ENCODE measurements at places on chromosomes 2 and 18.

GRCh38 chr2:238456970-238457926 is 30.5 kb downstream of the ASB1 start:
- no peak for DNase-seq

GRCh38 chr2:120919771-120920453 is 184.2 kb downstream of the GLI2 start:
- DNase-seq = no peak

GRCh38 chr2:100238471-100238870 is 83.8 kb downstream of the LONRF2 start:
- no peak for DNase-seq

- DNase-seq = no peak
Observed at GRCh38 chr2:165113414-165113813, 90.4 kb downstream of the SCN3A start.

- no peak for DNase-seq
Observed at GRCh38 chr18:45549290-45549689, 66.0 kb upstream of the SLC14A2 start.

DNA sequence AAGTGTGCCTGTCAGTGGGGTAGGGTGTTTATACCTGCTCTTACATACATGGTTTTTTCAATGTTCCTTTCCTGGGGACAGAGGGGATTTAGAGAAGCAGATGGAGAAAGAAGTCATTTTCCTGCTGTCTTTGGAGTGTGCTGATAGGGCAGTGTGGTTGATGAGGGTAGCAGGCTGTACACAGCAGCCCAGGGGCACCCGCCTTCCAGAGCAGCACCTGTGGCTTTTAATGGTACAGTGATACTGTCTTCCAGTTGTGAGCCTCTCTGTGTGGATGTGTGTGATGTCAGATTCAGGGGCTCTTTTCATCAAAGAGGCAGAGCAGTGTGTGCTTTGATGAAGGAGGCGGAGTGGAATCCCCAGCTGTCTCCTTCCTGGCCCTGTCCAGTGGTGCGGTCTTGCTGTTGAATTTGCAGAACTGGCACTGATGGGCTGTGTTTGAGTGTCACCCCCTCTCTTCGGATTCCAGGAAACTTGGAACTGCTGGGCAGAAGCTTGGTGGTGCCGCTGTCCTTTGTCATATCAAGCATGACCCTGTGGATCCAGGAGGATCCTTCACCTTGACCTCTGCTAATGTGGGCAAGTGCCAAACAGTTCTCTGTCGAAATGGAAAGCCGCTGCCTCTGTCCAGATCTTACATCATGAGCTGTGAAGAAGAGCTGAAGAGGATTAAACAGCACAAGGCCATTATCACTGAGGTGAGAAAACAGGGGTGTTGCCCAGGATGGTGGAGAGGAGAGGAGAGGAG is 259.8 kb downstream of the PHLPP1 start:
- no peak for DNase-seq

DNA sequence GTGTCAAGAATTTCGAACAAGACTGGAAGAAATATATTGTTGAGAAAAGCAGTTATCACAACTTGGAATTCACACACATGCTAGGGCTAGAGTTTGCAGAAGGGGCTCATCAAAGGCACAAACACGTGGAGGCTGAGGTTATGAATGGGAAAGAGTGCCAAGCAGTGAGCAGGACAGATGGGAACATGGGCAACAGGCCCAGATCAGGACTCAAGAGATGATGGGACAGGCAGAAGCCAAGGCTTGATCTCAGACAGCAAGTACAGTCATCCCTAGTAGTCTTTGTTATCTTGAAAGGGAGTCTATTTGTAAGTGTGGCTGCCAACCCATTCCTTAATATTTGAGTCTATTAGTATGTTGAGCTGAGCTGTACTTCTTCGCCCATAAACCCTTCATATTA is 22.2 kb upstream of the EPC2 start:
- DNase-seq = no peak

DNA sequence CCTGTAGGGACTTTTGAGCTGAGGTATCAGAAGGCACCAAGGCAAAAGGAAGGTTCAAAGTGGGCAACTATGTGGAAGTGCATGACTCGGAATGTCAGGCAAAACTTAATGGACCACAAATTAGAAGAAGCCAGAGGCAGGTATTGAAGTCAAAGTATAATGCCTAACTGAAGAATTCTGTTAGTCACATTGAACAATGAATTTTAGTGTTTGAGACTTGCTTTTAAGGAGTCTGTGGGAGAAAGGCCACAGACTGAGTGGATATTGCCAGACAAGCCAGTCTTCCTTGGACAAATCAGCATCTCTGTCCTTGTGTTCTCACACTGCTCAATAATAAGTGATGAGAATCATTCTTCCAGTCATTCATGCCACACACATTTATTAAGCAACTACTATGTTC is 498.9 kb downstream of the STK39 start:
- DNase-seq = no peak

- DNase-seq = no peak
Observed at GRCh38 chr2:121086450-121086849, 198.6 kb downstream of the TFCP2L1 start.

DNA sequence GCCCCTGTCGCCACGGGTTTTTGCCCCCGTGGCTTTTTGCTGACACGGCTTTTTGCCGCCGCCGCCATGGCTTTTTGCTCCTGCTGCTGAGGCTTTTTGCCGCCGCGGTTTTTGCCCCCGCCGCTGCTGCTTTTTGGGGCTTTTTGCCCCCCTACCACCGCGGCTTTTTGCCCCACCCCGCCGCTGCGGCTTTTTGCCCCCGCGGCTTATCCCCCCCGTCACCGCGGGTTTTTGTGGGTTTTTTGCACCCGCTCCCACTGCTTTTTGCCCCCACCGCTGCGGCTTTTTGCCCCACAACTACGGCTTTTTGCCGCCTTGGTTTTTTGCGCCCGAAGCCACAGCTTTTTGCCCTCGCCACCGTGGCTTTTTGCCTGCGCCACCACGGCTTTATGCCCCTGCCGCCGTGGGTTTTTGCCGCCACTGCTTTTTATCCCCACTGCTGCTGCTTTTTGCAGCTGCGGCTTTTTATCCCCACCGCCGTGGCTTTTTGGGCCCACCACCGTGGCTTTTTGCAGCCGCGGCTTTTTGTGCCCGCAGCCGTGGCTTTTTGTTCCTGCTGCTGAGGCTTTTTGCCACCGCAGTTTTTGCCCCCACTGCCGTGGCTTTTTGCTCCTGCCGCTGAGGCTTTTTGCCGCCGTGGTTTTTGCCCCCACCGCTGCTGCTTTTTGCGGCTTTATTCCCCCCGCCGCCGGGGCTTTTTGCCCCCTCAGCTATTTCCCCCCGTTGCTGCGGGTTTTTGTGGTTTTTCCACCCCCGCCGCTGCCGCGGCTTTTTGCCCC is 2798.0 kb upstream of the TEKT4 start:
- no peak for DNase-seq

DNA sequence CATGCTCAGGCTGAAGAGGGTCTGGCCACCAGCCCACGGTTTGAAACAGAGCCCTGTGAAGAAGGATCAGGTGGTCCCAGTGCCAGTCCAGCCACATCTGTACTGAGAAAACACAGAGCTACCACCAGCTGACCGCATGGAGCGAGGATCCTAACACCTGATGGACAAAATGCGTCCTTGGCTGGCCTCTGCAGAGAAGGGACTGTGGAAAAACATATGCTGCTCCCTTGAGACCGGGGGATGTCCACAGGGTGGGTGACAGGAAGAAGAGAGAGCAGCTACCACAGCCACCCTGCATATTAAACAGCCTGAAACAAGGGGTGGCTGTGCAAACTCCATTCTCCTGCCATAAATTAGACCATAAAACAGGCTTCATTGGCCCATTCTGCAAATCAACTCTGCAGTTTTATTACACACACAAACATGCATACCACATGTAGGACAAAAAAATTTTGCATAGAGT is 137.2 kb downstream of the BCL2 start:
- DNase-seq = no peak

Data from stimulated activated CD4-positive, alpha-beta T cell treated with anti-CD3 and anti-CD28 coated beads, Interleukin-15, amount 100 ng/mL, for 1 hour (primary cell).